ENCODE measurements at places on chromosomes 16 and 17. TPM values are rescaled to one million over a fixed set of nuclear protein-coding genes. Genes with fewer than 3 reads are reported as not detected.

RPL38 gene
- total RNA-seq, result 1,466 TPM

DNA sequence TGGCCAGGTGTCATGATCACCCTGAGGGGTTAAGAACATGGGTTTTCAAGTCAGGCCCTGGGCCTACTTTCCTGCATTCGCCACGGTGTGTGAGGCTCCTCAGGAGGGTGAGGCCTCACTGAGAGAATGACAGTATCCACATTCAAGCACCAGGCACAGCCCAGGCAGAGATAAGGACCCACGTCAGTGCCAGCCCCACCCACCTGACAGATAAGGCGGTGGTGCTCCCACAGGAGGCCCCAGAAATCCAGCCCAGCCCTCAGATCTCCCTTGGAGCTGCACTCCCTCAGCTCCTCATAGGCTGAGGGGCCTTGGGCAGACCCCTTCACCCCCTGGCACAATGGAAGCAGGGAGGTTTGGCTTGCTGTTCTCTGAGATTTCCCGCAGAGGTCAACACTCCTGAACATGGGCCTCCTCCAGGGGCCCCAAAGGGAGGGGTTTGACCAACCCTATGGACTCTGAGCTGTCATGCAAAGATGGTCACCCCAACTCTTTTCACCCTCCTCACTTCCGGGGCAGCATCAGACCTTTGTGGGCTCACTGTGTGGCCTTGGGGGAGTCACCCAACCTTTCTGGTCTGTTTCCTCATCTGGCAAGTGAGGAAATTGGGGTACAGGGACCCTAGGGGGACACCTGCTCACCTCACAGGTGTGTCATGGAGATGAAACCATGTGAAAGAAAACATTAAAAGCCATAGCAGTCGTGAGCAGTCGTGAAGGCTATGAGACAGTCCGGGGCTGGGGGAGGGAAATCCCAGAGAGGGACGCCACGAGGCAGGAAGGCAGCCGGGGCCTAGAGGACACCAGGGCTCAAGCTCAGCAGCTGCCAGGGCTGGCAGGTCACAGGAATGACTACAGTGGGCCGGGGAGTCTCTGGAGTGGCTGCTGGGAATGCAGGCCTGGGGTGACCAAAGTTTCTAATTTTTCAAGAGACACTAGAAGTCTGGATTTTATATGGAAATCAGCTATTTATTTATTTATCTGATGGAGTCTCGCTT, 15.4 kb downstream of the PLLP start:
- DNase-seq, result no peak

GRCh38 chr17:32111141-32111771, 31.0 kb upstream of the RHOT1 start:
- DNase-seq, result peak; percentile 51

DBF4B gene
- 31.6 TPM for total RNA-seq

Measured in activated naive CD4-positive, alpha-beta T cell treated with anti-CD3 and anti-CD28 coated beads, Interleukin-2, amount 50 U/mL, for 72 hours (primary cell).